Adipocyte (in vitro differentiated cells): ENCODE measurements at places on chromosomes 1 and 21.

GRCh38 chr1:47471163-47471562, 33.3 kb downstream of the FOXD2 start:
- no peak for DNase-seq

GRCh38 chr21:34913811-34914210, 135.3 kb downstream of the RUNX1 start:
- DNase-seq, result peak; percentile 71

DNA sequence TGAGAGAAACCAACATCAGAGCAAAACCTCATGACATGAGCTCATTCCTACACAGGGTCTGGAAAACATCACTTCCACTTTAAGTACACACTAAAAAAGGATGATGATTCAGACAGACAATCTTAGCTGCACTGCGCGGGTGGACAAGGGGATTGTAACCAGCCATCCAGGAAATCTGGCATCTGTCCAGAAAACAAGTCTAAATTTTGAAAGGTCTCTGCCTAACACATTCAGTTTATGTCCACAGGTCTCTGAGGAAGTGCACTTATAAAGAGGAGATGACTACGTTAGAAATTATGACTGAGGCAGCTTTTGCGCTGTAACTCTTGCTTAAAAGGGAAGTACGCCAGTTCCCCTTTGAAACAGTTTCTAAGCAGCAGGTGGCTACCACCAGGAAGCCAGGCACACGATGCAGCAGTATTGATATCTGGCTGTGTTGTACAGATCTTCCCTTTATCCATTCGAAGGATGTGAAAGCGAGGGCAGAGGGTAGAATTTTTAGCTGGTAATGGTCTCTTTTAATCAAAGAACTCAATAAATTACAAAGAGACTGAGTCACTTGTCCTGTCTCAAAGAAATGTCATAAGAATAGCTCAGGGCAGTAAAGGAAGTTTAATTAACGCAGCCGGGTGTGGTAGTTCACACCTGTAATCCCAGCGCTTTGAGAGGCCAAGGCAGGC, 128.0 kb downstream of the SETD4 start:
- peak; percentile 83 for DNase-seq

GRCh38 chr1:223106856-223107255, 36.2 kb downstream of the TLR5 start:
- DNase-seq, result peak; percentile 31

DNA sequence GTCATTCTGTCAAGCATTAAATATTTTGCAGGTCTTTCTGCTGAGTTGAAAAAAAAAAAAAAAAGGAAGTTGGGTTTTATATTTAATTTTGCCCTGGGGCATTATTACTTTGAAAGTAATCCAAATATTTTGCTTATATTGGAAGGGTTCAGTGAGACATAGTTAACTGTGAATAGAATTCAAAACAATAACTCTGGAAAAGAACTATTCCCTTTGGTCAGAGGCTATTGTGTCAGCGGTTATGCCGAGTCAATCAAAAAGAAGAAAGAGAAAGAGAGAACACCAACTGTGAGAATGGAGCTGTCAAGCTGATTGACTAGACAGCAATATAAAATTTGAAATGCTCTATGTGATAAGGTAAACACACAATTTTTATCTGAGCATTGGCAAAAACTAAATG, 761.7 kb downstream of the ADGRL2 start:
- DNase-seq, result peak; percentile 46

DNA sequence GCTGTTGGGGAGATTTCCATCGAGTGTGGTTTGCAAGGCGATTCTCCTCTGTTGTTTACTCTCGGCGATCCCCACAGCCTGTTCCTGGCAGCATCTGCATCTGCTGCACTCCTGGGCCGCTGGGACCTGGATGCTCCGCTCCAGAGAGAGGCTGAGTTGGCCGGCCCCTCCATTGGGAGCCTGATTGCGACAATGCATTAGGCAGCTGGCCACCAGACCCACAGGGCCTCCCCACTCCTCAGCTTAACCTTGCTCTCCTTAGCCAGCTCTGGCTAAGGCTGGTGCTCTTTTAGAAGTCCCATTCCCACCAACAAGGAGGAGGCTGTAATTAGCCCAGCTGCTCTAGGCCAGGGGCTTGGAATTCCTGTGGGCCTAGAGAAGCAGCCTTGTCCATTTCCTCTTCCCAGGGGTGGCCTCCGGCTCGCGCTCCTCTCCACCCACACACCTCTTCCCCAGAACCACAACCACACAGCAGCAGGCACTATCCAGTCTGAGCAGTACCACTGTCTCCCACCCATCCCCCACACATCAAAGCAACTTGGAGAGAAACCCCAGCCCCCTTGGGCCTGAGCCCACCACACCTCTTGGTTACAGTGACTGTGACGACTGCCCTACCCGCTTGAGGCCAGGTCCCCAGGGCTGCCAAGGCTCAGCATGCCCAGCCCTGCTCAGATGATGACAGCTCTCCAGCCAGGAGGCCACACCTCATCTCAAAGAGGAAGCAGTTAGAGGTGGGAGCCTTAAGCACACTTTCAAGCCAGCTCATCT, 193.8 kb upstream of the EDN2 start:
- DNase-seq, result peak; percentile 39

DNA sequence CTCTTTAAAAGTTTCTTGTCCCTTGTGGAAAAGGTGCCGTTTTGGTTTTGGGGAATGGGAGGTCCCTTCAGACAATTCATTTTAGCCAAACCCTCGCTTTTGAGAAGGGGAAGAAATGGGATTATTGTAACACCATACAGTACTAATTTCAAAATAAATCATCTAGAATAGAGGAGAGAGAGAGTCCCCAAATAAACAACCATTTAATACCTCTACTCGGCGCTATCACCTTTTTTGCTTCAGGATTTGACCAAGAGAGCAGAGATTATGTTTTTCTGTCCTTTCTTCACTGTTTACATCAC, 770 bp upstream of the RC3H1 start:
- DNase-seq, result no peak

- peak; percentile 85 for DNase-seq
These were observed at the start of gene SLC22A15 for GRCh38 chr1:115976062-115976920. TSS of gene SLC22A15 (plus strand) at chr1:115976513. CDS start at chr1:115976628, 115 bp downstream.

DNA sequence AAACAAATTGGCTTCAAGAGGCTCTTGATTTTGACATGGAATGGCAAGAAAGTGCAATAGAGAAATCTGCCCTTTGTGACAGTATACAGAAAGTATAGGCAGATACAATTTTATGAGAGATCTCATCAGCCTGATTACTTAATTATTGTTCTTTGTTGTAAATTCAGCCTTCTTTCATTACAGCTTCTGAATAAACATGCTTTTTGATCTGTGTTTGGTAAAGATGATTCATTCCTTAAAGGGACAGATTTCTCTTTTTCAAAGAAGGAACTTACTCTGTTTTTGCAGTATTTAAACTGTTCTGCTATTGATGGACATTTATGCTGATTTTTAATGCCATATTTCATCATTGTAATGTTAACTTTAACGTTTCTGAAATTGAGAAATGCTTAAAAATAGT, 13.7 kb upstream of the MPC2 start:
- DNase-seq, result no peak

DNA sequence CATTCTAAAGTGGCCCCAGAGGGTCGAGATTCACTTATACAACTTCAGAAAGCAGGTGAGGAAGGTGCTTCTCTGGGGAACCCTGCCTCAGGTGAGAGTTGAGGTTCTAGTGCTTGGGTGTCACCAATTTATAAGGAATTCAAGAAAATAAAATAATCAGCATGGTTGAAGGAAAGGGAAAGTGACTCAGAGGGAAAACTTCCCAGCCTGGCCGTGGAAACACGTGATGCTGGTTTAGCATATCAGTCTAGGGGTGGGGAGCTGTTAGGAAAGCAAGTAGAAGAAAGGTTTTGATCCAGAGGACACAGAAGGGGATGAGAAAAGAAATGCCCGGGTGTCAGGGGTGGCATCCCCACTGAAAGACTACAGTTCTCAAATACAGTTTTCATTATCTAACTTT, 37.7 kb upstream of the TMEM125 start:
- peak; percentile 87 for DNase-seq

DNA sequence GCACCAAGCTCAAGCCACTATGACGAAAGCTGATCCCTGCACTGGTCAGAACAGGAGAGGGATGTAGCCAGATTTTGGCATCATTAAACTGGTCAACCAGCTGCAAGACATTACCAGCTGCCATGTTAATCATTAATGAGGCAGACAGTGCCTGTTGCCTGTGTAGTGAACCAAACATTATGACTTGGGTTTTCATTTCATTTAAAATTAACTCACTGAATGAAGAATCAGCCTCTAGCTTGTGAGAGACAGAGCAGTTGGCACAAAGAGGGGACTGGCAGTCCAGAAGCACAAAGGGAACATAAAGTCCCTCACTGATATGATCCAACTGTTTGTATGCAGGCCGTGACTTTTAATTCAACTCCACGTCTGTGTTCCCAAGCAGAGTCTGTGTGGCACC, 318.9 kb downstream of the SEC16B start:
- DNase-seq, result no peak

DNA sequence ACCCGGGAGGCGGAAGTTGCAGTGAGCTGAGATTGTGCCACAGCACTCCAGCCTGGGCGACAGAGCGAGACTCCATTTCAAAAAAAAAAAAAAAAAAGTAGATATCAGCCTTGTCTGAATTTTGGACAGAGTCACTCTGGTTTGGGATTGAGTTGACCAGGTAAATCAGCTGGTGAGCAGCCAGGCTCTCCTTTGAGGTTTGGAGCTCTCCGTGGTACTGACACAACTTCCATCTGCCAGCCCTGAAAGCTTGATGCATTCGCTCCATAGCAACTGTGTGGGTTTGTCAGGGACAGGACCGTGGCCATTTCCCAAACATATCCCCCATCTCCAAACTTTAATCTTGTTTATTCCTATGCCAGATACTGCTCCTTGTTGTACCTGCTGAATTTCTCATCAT, 155.2 kb downstream of the DMRTA2 start:
- DNase-seq, result peak; percentile 4

- DNase-seq, result peak; percentile 17
These were observed 184.3 kb downstream of the PATJ start for GRCh38 chr1:61926597-61926996.
